Nephron progenitor cell (in vitro differentiated cells): ENCODE measurements at places on chromosomes 11 and 22.

- DNase-seq = no peak
Observed at GRCh38 chr22:47091921-47092700, 329.7 kb downstream of the TBC1D22A start.

DNA sequence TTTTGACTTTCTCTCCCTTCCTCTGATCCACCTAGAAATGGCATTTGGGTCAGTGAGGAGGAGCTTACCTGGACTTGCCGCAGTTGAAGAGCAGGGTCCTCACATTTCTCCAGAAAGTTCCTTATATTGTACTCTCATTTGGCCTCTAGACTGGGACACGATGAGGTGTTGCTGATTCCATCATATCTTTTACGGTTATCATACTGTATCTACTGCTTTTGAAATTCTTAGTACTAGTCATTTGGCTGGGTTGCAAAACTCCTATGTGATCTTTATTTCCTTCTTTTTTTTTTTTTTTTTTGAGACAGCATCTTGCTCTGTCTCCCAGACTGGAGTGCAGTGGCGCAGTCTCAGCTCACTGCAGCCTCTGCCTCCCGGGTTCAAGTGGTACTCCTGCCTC, 58.7 kb upstream of the FAM181B start:
- DNase-seq = no peak

GRCh38 chr22:32961497-32961896, 96.7 kb downstream of the SYN3 start:
- DNase-seq = no peak

GRCh38 chr22:49956418-49956770, 4.2 kb upstream of the PIM3 start:
- DNase-seq = no peak

GRCh38 chr11:65366340-65366773, 11.8 kb downstream of the TIGD3 start:
- no peak for DNase-seq
